Stimulated activated CD8-positive, alpha-beta memory T cell treated with anti-CD3 and anti-CD28 coated beads, Interleukin-7, amount 100 ng/mL, for 1 hour (primary cell): ENCODE measurements at places on chromosomes 11 and 22.

- DNase-seq: no peak
Observed at GRCh38 chr11:115444542-115444941, 59.7 kb downstream of the CADM1 start.

GRCh38 chr11:2940921-2941821 is 12.0 kb upstream of the PHLDA2 start:
- DNase-seq: no peak

DNA sequence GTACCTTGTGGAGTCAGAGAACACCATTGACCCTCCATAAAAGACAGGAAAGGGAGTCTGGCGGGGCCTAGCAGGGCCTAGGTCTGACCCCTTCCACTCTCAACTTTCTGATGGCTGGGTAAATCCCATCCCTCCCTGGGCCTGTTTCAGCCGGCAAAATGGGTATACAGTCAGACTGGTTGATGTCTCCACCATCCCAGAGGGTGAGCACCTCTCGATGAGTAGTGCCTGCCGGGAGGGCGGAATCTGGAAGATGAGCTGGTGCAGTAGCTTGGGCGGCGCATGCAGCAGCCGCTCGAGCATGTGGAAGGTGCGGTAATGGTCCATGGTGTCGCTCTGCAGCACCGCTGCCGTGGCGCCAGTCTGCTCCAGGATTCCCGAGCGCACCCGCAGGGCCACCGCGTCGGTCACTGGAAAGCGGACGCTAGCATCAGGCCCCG is 528 bp downstream of the FIBP start:
- DNase-seq: no peak

- no peak for DNase-seq
Observed at GRCh38 chr11:103633819-103634590, 402.4 kb upstream of the DDI1 start.

DNA sequence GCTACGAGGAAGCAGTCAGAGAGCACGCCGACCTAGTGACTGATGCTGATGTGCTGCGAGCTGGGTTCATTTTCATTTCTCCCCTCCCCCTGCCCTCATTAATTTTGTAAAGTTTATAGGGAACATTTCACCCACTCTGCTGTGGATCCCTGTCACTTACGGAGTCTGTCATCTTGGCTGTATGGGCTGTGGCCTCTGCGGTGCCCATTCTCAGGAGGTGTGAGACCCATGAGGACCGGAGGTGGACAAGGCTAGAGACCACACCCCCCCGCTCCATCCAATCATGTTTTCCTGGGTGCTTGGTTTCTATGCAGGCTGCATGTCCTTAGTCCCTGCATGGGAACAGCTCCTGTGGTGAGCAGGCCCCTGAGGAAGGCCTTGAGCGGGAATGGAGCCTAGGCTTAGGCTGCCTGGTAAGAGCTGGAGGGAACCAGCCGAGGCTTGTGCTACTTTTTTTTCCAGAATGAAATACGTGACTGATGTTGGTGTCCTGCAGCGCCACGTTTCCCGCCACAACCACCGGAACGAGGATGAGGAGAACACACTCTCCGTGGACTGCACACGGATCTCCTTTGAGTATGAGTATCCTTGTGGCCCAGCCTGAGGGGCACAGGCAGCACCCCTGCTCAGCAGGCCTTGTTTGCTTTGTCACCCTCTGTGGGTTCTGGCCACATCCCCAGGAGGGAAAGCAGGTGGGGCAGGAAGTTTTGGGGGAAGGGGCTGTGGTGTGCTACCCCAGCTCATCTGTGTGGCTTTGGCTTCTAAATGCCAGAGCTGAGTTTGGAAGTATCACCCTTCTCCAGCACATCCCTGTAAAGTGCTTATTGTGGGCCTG is 19.1 kb downstream of the CLDN5 start:
- no peak for DNase-seq
